Activated CD4-positive, alpha-beta T cell treated with anti-CD3 and anti-CD28 coated beads, Interleukin-2, amount 50 U/mL, for 48 hours (primary cell): ENCODE measurements at places on chromosomes 4 and X.
A peak's percentile ranks its signal among the peaks of the same experiment; 100 is the strongest.

DNA sequence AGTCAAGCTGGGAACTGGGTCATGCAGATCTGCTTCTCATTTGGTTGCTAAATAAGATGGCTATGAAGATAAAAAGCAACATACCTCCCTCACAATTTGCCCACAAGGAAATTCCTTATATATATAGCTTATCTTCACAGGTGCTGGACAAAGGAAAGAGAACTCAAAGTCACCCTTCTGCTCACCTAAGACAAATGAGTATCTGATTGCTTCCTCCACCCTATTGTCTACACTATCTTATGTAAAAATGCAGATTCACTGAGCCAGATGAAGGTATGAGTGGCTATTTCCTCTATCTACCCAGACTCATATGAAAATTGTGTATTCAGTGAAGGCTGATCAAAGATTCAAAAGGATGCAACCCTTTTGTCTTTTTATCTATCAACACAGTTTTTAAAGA, 50.8 kb downstream of the CHM start:
- DNase-seq, result no peak

GRCh38 chr4:4857001-4857808, 2.3 kb upstream of the MSX1 start:
- DNase-seq, result no peak

DNA sequence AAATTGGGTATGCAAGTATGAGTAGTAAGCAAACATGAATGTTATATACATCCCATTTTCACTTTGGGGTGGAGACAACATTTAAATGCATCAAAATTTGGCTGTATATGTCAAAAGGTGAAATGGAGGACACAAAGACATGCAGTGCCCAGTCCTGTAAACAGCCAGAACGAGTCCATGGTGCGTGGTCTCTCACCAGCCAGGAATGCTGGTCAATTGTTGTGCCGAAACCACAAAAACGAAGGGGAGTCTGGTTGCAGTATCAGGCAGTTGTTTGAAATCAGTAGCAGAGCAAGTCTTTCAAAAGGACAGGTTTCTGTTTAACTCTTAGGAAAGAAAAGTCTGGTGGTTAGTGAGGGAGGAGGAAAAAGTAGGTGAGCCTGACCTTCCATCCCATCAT, 22.3 kb upstream of the RNF150 start:
- no peak for DNase-seq

DNA sequence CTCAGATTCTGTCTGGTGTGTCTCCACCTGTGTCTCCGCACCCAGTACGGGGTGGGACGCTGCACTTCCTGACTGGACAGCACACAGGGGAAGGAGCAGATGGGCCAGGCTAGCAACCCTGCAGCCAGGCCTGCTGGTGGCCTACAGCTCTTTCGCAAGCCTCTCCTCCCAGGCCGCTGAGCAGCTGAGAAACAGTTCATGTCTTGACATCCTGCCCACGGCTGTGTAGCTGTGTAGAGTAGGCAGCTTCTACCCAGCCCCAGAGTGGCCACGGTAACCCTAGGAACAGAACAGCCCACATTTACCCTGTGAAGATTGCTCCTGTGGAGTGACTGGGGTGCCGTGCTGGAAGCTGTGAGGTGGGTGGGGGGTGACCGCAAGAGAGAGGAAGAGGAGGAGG, 38.9 kb downstream of the CCNQ start:
- no peak for DNase-seq

DNA sequence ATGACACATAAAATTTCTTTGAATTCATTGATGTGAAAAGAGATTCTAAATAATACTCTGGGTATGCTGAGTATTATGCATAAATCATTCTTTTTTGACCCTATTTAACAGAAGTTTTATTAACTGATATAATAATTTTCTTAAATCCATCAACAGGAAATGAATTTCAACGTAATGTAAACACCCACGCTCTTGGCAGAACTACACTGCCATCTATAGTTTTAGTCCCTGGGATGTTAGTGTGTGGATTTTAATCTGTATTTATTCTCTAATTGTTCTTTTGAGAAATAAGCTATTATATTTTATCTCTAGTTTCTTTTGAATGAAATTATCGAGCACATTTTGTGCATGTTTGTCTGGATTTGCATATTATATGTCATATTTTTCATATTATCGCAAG, 666.8 kb upstream of the NDST4 start:
- no peak for DNase-seq

GRCh38 chr4:10305816-10306215, 151.4 kb downstream of the ZNF518B start:
- DNase-seq, result no peak

GRCh38 chrX:117936118-117936517, 180.5 kb downstream of the KLHL13 start:
- DNase-seq, result no peak

DNA sequence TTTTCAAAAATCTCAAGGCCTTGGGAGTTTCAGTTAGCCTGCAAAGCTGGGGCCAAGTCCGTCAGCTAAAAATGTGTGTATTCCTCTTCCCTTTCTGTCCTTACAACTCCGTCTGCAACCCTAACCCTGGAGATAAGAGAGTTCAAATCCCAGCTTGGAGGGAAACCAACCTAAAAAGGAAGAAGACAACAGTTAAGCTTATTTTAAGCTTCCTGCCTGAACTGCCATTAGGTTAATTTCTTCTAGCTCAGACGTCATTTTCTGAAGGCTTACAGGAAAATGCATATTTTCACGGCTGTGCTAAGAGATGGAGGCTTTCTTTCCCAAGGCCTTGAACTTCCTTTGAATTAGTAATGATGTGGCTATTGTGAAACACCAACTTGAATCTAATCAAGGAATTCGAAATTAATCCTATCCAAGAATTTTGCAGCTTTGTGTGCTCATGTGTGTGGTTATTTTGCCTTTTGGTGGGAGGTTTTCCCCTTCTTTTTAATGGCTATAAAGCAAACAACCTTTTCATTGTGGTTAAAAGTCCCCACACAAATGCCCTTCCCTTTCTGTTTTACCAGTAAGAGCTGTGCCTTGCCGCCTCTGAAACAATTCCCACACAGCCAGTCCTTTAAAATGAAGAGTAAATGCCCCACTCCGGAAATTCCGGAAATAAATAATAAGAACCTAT, 103.5 kb downstream of the IRF2 start:
- no peak for DNase-seq

GRCh38 chr4:22334155-22334554, 181.7 kb downstream of the ADGRA3 start:
- DNase-seq, result no peak

DNA sequence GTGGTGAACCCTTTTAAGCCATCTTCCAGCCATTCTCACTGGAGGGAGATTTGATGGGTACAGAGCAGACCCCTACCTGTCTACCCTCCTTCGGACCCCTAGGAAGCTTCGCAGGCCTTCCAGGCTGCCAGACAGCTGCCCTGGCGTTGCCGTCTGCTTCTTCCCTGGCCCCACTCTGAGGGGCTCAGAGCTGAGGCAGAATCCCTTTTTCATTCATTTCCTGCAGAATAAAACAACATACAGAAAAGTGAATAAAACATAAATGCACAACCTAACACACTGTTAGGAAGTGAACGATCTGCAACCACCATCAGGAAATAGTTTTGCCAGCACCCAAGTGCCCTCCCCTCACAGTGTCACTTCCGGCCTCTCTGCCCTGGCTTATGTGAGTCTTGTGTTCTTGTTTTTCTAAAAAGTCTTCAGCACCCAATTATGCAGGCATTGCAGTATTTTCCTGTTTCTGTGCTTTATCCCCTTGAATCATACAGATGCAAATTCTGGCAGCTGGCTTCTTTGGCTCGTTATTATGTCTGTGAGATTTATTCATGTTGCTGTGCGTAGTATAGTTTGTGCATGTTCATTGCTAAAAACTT, 5.6 kb upstream of the ADD1 start:
- DNase-seq, result peak; percentile 70

GRCh38 chr4:85569730-85570299, 94.9 kb downstream of the ARHGAP24 start:
- DNase-seq, result no peak

GRCh38 chrX:153481043-153481442, 10.7 kb upstream of the HAUS7 start:
- no peak for DNase-seq

DNA sequence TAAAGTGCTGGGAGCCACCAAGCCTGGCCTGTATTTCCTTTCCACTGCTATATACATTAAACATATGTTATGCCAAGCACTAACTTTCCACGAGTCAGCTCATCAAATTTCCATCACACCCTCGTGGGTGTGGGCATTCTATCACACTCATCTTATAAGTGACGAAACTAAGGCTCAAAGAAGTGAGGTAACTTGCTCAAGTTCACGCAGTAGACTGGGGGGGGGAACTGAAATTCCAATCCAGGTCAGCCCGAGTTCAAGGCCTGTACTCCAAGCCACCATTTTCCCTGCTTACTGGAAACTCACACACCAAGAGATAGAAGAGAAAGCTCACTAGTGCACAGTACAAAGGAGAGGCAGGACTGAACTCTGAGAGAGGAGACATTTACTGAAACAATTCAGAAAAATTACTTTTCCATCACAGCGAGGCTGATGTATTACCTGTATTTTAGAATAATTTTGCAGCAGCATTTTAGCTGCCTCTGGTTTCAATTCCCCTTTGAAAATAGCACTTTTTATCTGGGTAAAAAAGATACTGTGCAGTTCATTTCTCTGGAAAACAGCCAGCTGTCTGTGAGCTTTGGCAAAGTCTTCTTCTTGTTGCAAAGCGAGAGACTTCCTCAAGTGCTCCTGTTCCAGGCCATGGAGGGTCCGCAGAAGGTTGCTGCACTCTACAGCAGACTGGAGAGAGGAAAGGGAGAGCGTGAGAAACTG, 76.8 kb downstream of the EVC2 start:
- no peak for DNase-seq
